Cardiac muscle cell (in vitro differentiated cells and primary cell): ENCODE measurements at places on chromosomes 11 and 22. TPM values are rescaled to one million over a fixed set of nuclear protein-coding genes. Genes with fewer than 3 reads are reported as not detected.

Gene TMPRSS13
- 0.04 and 0.66 TPM in 2 replicates for total RNA-seq

Gene OR4C13
- not detected in 2 replicates for total RNA-seq

DNA sequence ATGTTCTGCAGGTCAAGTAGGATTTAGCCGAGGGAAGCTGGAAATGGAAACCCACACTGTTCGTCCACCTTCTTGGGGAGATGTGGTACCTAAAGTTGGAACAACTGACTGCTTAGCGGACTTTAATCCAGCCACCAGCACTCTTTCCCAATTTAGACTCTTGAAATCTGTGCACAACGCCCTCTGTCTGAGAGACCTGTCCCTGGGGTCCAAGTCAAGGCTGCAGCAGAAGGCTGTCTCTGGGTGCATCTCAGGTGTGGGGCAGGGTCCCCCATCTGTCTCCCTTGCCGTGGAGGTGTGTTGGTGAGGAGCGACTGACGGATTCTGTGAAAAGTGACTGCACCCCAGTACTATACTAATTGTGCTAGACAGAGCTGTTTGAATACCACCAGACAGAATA, 168.2 kb upstream of the CADM1 start:
- DNase-seq = no peak

DNA sequence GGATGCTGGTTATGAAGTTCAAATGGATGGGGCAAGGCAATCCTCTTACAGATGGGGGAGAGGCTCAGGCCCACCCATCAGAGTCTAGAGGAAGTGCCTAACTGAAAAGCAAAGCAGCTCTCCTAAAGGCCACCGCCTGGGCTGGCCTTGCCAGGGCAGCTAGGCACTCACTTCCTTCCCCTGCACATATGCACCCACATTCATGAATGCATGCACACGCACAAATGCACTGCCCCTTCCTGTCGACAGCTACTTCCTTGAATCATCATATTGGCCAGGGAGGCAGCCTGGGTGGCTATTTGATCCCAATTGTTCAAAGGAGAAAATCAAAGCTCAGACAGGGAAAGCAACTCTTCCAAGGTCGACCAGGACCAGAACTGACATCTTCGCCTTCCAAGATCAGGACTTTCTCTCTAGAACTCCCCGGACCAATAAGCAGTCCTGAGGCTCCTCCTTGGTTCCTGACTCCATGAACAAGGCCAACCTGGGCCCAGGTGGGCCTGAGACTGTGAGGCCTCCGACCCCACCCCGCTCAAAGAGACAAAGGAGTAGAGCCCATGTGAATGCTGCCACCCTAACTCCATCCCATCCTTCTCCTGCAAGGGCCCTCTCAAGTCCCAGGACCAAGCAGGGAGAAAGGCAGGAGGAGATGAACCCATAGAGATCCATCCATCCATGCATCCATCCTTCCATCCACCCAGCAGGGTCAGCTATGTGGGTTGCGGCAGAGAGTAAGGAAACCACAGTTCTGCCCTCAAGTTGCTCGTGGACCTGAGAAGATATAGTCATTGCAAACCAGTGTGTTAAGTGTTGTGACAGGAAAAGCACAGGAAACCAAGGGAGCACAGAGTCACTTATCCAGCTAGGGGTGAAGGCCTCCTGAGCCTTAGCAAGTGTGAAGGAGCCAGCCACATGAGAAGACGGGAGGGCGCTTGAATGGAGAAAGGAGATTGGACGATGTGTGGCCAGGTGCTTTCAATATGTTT, 35.4 kb upstream of the LMO1 start:
- DNase-seq = no peak

DNA sequence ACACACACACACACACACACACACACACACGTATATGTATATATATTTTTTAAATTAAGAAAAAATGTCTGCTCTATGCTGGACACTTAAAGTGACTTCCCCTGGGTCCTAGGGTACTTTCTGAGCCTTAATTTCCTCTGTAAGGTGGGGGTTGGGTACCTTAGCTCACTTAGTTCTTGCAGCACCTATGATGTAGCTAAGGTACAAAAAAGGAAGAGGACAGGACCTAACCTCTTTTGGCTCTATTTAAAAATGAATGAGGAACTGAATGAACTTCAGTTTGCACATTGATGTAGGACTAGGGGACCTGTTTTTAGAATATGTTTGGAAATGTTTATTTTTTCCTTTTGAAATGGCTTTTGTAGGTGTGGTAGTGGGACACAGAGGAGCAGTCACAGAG, 11.1 kb downstream of the SREBF2 start:
- no peak for DNase-seq

- DNase-seq = no peak
Observed at GRCh38 chr11:80041136-80042000, 600.5 kb upstream of the TENM4 start.

DNA sequence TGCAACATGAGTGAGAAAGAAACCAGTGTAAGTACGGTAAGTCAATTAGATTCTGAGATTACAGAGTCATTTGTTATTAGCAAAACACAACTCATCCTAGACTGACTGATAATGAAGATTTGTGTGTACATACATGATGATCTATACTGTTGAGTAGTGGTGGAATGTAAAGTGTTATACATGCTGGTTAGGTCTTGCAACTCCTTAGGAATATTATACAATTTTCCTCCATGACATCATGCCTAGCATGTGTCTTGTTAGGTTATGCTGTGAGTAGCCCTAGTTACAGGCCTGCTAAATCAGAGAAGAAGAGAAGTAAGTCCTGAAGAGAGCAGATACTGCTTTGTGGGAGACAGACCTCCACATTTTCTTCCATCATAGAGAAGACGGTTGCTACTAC, 880.6 kb downstream of the LUZP2 start:
- no peak for DNase-seq

- no peak for DNase-seq
Observed at GRCh38 chr11:6622261-6623171, 3.3 kb upstream of the TPP1 start.

- DNase-seq = no peak
Observed at GRCh38 chr22:47133061-47133969, 370.9 kb downstream of the TBC1D22A start.

GRCh38 chr11:44025727-44026126, 22.1 kb upstream of the ACCSL start:
- DNase-seq = no peak

GRCh38 chr11:66854729-66855211, 2.1 kb upstream of the LRFN4 start:
- DNase-seq = no peak
